ENCODE measurements at places on chromosomes 4 and X.
A peak's percentile ranks its signal among the peaks of the same experiment; 100 is the strongest.

- no peak for DNase-seq
Measured at GRCh38 chrX:44992775-44993174, 119.8 kb downstream of the KDM6A start.

GRCh38 chr4:53805291-53805690 is 214.0 kb upstream of the LNX1 start:
- DNase-seq: no peak

- no peak for DNase-seq
Measured at GRCh38 chr4:9904976-9905587, 116.2 kb downstream of the SLC2A9 start.

DNA sequence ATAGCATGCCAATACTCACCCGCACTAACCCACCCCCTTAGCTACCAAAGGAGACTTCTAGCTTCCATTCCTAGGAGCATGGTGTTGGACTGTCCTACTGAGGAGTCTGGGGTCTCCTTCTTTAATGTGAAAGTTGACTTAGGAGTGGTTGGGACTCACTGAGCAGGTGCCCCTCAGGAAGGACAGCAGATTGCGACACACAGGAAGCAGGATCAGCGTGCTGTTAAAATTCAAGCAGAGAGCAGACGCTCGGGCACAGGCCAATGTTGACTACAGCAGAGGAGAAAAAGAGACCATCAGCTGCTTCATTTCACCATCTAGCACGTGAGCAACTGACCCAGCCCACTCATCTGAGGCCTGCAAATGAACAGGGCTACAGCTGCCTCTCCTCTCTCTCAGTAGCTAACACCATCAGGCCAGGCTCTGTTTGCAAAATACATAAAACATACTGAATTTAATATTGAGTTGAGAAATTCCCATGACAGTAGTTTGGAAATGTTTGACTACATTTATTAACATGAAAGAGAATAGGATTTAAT is 10.8 kb downstream of the NOX1 start:
- DNase-seq: no peak

DNA sequence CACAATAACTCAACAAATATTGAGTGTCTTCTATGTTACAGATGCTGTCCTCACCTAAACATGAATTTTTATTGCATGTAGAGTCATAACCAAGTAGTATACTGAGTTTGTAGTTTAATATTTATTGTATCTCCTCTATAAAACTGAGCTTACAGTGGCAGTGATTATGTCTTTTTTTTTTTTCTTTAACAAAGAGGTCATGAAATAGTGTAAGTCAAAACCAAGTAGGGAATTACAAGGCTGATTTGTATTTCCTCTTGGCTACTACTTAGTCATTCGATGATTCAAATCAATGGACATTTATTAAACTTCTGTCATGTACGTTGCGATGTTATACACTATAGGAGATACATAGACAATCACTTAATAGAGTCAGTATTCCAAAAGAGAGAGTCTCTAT is 48.4 kb downstream of the IL15 start:
- DNase-seq: no peak

DNA sequence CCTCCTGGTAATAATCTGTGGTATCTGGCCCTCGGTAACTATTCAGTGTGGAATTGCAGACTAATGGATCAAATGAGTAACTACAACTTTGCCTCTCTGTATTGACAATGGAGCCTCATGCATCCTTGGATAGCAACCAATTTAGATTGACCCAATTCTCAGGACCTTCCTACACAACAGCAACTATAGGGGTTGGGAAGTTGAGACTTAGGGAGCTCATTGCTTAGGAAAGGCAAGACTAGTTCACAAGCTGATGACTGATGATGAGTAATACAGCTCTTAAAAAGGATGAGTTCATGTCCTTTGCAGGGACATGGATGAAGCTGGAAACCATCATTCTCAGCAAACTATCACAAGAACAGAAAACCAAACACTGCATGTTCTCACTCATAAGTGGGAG is 47.5 kb upstream of the KLHL13 start:
- no peak for DNase-seq

GRCh38 chrX:42746606-42747005 is 31.4 kb downstream of the PPP1R2C start:
- no peak for DNase-seq

GRCh38 chr4:153223427-153223801 is 19.2 kb downstream of the TRIM2 start:
- no peak for DNase-seq

DNA sequence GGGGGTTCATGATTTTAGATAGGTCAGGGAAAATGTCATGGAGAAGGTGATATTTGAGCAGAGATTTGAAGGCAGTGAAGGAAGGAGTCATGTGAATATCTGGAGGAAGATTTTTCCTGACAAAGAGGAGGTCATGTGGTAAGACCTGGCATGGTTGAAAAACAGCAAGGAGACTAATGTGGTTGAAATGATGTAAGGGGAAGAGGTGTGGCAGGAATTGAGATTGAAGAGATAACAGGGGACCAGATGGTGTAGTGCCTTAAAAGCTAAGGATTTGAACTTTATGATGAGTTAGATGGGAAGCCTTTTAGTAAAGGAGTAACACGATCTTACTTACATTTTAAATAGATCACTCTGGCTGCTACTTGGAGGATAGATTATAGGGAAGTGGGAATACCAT is 210.9 kb downstream of the RTL9 start:
- peak; percentile 13 for DNase-seq

- DNase-seq: no peak
Measured at GRCh38 chr4:138710297-138710696, 305.3 kb upstream of the NOCT start.

GRCh38 chrX:43805579-43805978 is 76.7 kb downstream of the MAOB start:
- DNase-seq: no peak

GRCh38 chr4:37490391-37491347 is 195.5 kb downstream of the RELL1 start:
- no peak for DNase-seq

- DNase-seq: no peak
Measured at GRCh38 chr4:98659106-98659592, 738 bp upstream of the TSPAN5 start.

DNA sequence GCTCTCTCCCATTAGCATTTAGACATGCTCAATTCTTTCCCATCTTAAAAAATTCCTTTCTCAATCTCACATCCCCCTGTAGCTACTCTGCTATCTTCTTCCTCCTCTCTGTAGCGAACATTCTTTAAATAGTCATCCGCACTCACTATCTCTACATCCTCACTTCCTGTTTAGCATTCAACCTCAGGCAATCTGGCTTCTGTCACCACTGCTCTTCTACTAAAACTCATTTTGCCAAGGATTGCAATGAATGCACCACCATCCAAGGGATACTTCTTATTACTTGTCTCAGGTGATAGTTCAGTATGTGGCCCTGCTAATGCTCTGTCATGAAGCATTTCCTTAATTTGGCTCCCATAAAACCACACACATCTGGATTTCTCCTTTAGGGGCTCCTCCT is 10.9 kb upstream of the TET2 start:
- no peak for DNase-seq

DNA sequence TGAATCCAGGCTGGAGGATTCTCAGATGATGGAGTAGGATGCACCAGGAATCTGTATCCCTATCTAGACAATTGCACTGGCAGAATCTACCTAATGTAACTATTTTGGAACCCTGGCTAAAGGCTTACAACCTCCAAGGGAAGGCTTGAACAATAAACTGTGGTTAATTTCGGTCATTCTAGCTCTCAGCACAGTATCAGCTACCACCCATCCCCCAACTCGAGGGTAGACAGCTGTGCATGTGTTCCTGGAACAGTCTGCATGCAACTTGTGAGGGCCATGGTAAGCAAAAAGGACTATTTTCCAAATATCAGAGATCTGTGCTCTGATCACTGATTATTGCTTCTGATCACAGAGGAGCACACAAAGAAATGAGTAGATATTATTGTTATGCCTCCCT is 34.0 kb downstream of the ELF2 start:
- DNase-seq: peak; percentile 56

DNA sequence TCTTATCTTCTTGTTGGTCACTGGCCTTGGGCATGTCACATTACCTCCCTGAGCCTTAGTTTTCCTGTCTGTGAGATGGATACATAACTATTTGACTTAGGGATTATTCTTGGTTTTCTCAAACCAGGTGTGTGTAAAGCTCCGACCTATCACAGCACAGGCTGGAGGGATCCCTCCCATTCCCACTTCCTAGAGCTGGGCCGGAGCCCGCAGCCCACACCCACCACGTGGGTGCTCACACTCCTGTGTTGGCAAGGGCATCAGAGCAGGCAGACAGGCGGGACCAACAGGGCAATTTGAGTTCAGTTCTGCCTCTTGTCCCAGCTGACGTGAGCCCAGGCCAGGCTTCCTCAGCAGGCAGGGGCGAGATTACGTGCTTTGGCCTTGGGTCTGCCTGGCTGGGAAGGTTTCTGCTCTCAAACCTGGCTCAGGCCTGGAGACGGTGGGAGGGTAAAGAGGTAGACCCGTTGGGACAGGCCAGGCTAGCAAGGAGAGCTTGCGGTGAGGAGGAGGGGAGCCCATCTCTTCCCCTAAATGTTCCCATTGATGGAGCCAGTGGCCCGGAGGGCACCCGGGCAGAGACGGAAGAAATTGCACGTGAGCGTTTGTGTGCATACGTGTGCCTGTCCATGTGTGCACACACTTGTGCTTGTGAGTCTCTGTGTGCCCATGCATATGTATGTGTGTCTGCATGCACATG is 734 bp upstream of the SH3TC1 start:
- DNase-seq: no peak

DNA sequence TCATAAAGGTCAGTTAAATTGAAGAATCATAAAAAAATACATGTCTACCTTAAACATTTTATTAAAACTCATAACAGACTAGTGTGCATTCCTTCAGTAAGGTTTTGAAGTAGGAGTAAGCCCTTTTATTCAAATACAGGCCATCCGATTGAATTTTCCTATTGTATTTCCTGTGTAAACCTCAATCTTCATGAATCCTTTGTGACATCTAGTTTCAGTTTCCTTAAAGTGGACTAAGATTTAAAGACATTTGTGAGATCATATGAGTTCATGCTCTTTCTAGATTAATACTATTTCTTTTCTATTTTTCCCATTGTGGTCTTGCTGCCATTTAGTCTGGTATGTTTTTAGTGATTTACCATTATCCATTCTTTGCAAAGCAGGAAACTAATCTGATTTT is 644.7 kb upstream of the BOD1L1 start:
- no peak for DNase-seq

DNA sequence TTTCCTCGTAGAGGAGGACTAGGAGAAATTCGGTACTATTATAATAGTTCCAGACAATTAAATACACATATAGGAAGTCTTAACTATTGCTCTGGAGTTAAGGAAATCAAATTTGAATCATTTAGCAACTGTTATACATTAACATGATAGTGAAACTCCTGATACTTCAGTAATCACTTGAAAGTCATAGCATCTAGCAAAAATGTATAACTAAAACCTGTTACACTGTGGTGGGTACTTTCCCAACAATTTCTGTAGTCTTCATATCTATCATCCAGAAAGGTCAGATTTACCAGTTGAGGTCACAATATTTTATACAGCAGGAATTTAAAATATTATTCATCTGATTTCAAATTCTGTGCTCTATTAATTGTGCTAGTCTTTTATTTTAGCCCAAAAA is 669.6 kb upstream of the PCDH10 start:
- no peak for DNase-seq
